ENCODE measurements at places on chromosomes 16 and 17.

GRCh38 chr17:74369221-74369620, 1.9 kb downstream of the GPR142 start:
- DNase-seq = no peak

GRCh38 chr16:56029026-56029425, 153.9 kb upstream of the CES5A start:
- DNase-seq = no peak

GRCh38 chr16:3610698-3611145, 684 bp downstream of the SLX4 start:
- DNase-seq = no peak

DNA sequence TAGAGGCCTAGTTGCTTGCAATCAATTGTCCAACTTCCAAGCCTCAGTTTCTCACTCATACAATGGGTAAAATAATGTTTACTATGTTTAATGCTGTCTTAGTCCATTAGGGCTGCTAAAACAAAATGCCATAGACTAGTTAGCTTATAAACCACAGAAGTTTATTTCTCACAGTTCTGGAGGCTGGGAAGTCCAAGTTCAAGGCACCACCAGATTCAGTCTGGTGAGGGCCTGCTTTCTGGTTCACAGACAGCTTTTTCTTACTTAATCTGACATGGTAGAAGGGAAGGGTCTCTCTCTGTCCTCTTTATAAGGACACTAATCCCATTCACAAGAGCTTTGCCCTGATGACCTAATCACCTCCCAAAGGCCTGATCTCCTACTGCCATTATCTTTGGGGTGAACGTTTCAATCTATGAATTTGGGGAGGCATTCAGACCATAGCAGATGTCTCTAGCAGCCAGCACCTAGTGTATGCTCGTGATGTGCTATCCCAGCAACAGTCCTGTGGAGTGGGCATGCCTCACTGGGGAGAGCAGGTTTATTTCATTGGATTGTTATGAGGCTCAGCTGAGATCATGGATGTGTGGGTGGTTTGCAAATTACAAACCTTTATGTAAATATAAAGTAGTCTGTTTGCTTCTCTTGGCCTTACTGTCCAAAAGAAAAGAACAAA, 25.2 kb downstream of the YPEL2 start:
- DNase-seq = no peak

- DNase-seq = no peak
Measured at GRCh38 chr16:52707676-52708337, 160.9 kb upstream of the TOX3 start.

DNA sequence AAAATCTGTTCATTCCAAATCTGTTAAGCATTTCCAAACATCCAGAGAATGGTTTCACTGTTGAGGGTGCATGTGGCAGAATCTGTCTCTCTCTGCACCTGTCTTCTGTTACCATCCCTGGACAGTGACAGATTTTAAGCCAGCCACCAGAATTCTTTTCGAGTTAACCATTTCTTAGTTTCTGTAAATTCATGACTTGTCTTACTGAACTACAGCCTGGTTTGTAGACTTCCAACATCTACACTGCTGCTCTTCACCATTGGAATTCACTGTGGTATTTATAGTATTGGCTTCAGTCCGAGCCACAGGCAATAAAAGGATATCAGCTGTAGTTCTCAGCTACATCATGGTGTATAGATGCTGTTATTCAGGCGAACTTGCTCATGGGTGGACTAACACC, 47.6 kb downstream of the GOSR1 start:
- DNase-seq = no peak

- no peak for DNase-seq
Measured at GRCh38 chr16:28013878-28014277, 49.6 kb downstream of the GSG1L start.

DNA sequence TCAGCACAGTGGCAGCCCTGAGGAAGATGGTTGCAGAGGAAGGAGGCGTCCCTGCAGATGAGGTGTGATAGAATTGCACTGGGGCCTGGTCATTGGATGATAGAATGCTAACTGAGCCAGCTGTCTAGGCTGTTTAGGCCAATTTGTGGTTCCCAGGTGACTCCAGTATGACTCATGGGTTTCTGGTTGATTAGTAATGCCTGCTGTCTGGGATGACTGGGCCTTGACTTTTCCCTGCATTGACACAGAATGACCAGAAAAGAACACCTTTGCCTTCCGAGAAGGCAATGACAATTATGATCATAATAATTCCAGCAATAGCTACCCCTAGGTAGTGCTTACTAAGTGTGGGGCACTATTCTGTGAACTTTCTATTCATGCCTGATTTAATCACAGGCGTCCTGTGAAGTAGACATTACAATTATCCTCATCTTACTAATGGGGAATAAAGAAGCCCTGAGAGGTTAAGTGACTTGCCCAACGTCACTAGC, 31.5 kb downstream of the USP43 start:
- DNase-seq = no peak

Data from activated CD4-positive, CD25-positive, alpha-beta regulatory T cell treated with anti-CD3 and anti-CD28 coated beads, Interleukin-2, amount 50 U/mL, for 72 hours (primary cell).